ENCODE measurements at places on chromosomes 6 and 20.

- DNase-seq = no peak
These were observed 387.5 kb downstream of the LAMA2 start for GRCh38 chr6:129270450-129270849.

DNA sequence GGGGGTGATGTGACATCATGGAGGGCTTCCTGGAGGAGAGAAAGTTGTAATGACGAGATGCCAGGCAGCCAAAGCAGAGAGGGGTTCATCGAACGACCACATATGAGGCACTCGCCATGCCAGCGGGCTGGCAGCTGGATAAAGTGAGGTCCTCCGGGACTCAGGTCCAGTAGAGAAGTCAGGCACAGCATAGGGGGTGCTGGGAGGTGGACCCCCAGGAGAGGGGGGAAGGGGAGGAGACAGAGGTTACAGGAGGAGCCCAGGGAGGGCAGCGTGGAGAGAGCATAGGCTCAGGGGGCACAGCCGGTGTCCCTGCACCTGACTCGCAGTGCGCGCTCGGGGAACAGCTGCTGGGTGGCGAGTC, 174.7 kb downstream of the BMP7 start:
- no peak for DNase-seq

- DNase-seq = peak; percentile 32
These were observed 102.1 kb downstream of the ATG5 start for GRCh38 chr6:106223300-106223930.

- no peak for DNase-seq
These were observed 339.1 kb downstream of the UTRN start for GRCh38 chr6:144624246-144624645.

- no peak for DNase-seq
These were observed 83.0 kb downstream of the CENPW start for GRCh38 chr6:126422912-126423311.

DNA sequence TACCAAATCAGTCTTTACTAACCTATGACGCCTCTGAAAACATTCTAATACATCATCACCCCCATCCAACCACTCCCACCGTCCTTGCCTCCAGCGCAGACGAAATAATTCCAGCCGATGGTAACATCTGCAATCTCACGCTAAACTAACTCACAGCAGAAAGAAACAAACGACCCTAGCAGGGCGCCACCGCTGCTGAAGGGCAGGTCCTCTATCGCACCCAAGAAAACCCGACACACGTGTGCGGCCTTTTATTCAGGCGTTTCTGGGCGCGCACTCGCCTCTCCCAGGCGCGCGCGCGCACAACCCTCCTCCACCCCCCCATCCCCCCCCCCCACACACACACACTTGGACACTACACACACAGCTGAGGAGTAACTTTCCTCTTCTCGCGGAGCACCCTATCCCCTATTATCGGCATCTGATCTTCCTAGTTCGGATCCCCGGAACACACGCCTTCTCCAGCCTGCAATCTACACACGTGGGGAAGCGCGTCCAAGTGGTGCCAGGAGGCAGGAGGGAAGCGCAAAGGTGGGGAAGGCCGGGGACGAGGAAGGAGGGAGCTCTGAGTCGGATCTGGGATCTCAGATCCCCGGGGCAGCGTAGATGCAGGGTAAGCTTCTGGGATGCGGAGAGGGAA, 1.4 kb downstream of the GFOD1 start:
- no peak for DNase-seq

DNA sequence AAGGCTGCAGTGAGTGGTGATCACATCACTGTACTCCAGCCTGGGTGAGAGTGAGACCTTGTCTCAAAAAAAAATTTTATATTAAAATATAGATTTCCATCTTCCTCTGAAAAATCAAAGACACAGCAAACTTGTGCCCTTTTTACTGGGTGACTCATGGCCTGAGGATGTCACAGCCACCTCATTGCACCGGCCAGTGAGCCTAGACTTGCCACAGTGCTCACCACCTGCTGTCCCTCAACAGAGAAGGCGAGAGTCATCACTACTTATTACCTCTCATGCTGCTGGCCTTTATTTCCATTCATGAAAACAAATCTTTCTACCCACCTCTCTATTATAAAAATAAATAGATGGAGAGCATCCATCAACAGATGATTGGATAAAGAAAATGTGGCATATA, 295.8 kb downstream of the PREX1 start:
- DNase-seq = no peak

GRCh38 chr6:133973109-133973971, 20.3 kb downstream of the TBPL1 start:
- no peak for DNase-seq

- DNase-seq = peak; percentile 33
These were observed 1.2 kb downstream of the CHMP4B start for GRCh38 chr20:33812152-33812849.

DNA sequence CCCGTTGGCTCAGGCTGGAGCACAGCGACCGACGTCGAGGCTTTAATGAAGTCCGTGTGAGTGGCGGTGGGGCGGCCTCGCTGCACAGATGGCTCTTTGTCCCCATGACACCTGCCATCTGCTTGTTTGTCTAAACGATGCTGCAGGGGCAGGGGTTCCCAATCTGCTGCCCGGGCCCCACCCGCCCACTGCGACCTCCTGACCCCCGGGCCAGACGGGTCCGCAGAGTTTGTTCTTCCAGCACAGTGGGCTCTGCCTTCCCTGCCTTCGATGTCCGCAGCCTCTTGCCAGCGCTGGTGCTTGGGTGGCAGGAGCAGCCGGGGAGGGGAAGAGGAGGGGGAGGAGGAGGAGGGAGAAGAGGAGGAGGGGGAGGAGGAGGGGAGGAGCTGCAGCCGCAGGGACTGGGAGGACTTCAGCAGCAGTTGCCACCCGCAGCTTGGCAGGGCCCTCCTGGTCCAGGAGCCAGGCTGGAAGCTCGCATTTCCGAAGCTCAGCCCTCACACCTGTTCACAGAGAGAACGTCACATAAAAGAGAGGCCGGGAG, 210.0 kb downstream of the DLL1 start:
- DNase-seq = no peak

DNA sequence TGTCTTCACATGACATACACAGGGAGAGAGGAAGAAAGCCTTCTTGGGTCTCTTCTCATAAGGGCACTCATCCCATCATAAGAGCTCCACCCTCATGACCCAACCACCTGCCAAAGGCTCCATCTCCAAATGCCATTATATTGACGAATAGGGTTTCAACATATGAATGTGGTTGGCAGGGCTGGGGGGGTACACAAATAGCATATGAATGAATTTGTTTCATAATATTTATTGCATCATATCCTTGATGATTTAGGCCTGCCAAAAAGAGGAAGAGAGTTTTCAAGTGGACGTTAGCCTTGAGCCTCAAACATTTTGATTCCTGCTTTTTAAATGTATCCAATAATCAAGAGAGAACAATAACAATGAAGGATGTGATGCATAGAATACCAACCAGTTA, 26.2 kb upstream of the OPRM1 start:
- DNase-seq = no peak

DNA sequence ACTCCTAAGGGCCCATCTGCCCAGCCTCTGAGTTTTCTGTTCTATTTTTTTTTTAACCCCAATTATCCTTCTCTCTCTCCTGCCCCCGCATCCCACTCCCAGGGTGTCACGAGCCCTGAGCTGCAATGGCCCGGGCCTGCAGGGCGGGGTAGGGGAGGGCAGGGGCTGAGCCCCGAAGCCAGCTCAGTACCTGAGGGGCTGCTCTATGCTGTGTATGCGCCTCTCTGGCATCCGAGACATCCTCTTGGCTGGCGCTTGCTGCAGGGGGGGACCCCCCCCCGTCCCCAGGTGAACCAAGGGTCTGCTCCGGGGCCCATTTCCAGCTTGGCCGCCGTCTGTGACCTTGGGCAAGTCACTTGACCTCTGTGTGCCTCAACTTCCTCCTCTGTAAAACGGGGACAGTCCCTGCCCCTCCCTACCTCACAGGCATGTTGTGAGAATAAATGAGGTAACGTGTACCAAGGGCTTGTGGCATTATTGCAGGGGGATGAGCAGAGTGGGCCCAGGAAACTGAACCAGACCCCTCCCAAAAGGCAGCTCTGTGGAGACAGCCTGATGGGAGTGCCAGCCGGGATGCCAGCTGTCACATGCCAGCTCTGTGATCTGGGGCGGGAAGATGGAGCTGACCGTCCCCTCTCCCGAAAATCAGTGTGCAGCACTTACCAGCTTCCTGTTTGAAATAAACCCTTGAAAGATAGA, 13.0 kb upstream of the MYL9 start:
- no peak for DNase-seq

DNA sequence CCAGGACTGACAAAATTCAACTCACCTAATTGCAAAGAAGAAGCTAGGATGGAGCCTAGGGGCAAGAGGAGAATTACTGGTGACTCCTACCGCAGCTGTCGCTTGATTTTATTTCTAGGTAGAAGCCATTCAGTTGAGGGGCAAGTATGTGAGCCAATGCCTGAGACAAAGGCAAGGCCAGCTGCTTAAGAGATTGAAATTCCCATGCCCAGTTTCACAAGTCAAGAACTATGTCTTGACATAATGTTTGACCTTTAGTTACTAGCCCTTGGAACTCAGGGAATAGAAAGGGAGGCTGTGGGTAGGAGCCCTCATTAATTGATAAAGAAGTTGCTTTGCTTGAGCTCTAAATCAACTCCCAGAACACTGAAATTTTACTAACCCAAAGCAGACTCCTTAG, 54.0 kb downstream of the GPR63 start:
- DNase-seq = no peak

DNA sequence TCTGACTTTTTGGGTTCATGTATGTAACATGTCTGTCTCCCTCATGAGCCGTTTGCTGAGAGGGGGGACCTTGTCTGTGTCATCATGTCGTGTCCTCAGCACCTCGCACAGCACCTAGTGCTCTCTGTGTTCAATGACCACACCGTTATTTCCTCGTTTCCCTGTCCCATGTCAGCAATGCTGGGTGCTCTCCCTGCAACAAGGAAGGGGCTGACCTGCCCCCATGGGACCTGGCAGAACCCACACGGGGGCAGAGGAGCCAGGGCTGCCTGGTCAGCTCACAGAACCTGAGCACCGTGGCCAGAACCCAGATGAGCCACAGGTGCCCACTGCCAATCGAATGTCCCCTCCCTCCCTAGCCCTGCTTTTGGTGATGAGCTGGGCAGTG, 7.3 kb downstream of the ADA start:
- DNase-seq = no peak

GRCh38 chr6:16684896-16685554, 76.2 kb downstream of the ATXN1 start:
- no peak for DNase-seq

- DNase-seq = peak; percentile 69
These were observed 6.0 kb downstream of the CCN5 start for GRCh38 chr20:44720997-44721784.

DNA sequence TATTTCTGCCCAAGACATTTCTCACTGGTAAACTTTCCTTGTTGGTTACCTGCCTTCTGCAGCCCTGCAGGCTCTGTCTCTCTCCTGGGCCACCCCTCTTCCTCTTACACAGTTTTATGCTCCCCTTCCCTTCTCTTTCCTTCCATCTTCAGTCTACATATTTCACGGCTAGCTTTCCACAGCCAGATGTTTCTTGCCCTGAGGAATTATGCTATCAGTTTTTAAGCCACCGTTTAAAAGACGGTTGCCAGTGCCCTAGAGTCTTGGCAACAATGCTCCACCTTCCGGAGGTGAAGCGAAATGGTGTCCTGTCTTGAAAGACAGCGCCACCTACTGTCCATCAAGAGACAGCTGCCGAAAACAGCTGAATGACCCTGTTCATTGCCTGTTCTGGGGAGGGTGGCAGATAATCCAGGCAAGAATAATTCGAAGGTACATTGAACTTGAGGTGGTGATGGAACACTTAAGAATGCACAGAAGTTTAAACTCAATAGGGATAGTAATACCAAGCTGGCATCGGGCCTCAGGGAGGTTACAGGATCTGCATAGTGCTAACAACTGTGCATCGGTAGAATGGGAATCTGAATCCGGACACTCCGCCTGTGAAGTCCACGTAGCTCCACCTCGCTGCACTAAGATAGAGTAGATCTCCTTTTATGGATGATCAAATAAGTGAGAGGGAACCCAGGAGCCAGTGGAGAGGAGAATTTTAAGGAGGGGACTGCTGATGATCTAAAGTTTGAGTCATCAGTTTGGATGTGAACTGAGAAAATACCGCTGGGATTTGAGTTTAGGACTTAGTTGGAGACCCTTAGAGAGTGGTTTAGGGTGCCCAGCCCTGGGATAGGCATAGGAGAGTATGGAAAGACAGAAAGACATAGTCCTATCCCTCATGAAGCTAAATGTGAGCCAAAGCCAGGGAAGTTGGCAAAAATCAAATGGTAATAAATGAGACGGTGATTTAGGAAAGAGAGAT, 4.8 kb upstream of the TRIM40 start:
- DNase-seq = peak; percentile 64

- DNase-seq = no peak
These were observed 65.8 kb upstream of the SNRPB2 start for GRCh38 chr20:16664020-16664419.

DNA sequence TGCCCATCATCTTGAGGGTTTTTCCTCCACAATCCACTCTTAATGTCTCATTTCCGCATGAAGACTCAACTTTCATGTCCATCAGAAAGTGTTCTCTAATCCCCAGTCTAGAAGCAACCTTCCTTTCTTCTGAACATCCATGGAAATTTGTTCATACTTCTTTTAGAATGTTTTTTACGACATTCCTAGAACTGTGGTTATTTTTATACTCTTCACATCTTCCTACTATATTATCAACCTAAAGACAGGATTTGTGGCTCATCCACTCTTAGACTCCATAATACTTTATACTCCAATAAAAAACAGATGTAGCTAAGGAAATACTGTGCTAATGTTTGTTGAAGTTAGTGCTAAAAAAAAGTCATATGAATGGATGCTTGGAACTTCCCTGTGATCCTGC, 1.4 kb upstream of the CAP2 start:
- DNase-seq = no peak

All from Panc1 (cell line).